ENCODE measurements at places on chromosomes 3 and 15.

DNA sequence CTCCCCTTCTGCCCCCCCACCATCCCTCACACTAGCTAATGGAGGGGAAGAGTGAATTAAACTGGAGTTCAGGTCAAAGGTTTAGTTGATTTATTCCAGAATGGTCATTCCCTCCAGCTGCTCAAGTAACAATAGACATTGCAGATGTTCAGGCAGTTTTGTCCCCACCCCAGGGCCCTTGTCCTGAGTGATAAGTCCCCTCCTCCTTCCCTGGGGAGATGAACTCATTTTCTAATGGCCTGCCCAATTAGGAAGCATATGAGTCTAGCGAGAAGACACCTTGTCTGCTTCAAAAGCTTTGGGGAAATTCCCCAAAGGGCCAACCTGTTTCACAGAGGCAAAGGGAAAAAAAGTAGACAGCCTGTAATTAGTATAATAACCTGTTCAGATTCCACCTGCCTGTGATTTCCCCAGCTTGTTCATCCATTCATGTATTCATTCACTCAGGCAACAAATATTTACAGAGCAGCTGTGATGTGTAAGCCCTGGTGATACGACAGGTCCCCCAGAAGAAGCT is 165.3 kb downstream of the SHQ1 start:
- no peaks in the 10 kb centered on the region for H3K36me3 ChIP-seq
- peaks cover 18% of the 10 kb centered on the region for H3K27me3 ChIP-seq
- no peak overlapping the region for H3K27ac ChIP-seq
- H3K4me1 ChIP-seq: peaks cover 3% of the 10 kb centered on the region
- DNase-seq: no peak

- H3K4me3 ChIP-seq: no peak overlapping the region
- no peaks in the 10 kb centered on the region for H3K4me1 ChIP-seq
- H3K27ac ChIP-seq: no peak overlapping the region
- no peak for DNase-seq
- H3K27me3 ChIP-seq: no peaks in the 10 kb centered on the region
- H3K36me3 ChIP-seq: no peaks in the 10 kb centered on the region
Observed at GRCh38 chr3:124685067-124685466, 45.2 kb upstream of the UMPS start.

GRCh38 chr3:187051724-187052366 is 87.5 kb downstream of the RPL39L start:
- H3K27me3 ChIP-seq: no peaks in the 10 kb centered on the region
- no peak overlapping the region for H3K27ac ChIP-seq

DNA sequence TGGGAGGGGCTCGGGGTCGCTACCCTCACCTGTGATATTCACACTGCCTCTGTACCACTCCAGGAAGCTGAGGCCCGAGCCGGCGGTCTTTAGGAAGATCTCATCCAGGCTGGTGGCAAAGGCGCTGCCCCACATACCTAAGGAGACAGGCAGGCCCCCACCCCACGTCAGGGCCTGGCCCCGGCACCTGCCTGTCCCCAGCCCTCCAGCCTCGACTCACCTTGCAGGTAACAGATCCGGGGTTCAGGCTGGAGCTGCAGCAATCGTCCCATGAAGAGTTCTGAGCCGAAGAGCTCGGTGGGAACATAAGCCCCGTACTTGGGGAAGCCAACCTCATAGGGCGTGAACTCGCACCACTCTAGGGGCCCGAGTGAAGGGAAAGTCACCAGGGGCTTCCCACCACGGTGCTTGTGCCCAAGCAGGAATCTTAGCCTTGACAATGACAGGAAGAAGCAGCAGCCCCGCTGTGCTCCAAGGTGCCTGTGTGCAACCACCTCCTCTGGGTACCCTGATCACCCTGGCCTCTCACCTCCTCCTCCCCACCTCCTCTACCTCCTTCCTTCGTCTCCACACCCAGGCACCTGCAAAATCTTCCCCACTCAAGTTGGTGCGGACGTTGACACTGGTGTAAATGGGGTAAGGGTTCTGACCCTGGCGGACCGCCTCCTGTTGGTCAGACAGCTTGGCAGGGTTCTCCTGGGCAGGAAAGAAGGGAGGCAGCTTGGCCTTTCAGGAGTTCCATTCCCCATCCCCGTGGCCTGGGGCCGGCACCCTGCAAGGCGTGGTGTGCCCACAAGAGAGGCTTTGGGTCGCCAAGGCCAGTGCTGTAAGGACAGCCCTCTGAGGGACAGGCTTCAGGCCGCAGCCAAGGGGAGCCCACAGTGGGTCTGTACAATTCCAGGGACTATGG is 10.6 kb downstream of the PLA2G4F start:
- H3K36me3 ChIP-seq: no peaks in the 10 kb centered on the region
- no peak overlapping the region for H3K27ac ChIP-seq

- no peaks in the 10 kb centered on the region for H3K4me1 ChIP-seq
- no peaks in the 10 kb centered on the region for H3K27me3 ChIP-seq
- H3K27ac ChIP-seq: no peak overlapping the region
- H3K4me3 ChIP-seq: no peak overlapping the region
Observed at GRCh38 chr3:58285334-58285733, 20.7 kb upstream of the RPP14 start.

DNA sequence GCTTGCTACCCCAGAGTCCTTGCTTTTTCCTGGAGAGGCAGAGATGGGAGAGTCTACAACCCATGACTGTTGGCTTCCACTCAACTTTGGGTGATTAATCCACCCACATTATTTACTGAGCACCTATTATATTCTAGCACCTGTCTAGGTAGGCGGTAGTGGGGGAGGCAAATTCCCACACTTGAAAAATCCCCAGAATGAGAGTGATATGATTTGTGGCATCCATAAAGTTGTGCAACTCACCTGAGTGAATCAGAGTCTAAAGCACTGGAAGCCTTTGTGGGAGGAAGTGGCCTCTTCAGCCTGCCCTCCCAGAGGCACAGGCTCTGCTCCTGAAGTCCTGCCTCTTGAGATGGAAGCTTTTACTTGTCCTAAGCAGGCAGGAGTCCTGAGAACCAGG is 40.4 kb upstream of the CTNNB1 start:
- no peaks in the 10 kb centered on the region for H3K36me3 ChIP-seq
- no peaks in the 10 kb centered on the region for H3K4me1 ChIP-seq
- no peak overlapping the region for H3K4me3 ChIP-seq
- no peaks in the 10 kb centered on the region for H3K27me3 ChIP-seq

DNA sequence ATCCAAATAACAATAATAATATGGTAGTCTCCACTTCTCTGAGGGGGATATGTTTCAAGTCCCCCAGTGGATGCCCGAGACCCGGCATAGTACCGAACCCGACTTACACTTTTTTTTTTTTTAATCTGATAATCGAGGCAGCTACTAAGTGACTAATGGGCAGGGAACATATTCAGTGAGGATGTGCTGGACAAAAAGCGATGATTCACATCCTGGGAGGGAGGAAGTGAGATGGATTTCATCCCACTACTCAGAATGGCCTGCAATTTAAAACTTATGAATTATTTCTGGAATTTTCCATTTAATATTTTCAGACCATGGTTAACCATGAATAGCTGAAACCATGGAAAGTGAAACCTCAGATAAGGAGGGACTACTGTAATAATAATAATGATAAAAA is 49.5 kb upstream of the SELENOK start:
- peak; percentile 62 for DNase-seq
- H3K36me3 ChIP-seq: no peaks in the 10 kb centered on the region
- peaks cover 7% of the 10 kb centered on the region for H3K4me1 ChIP-seq
- no peak overlapping the region for H3K4me3 ChIP-seq

GRCh38 chr3:134393074-134393473 is 18.8 kb upstream of the AMOTL2 start:
- H3K27ac ChIP-seq: no peak overlapping the region
- H3K27me3 ChIP-seq: no peaks in the 10 kb centered on the region
- H3K36me3 ChIP-seq: no peaks in the 10 kb centered on the region
- no peak overlapping the region for H3K4me3 ChIP-seq
- no peak for DNase-seq

GRCh38 chr3:143216709-143217182 is 97.2 kb downstream of the CHST2 start:
- peaks cover 5% of the 10 kb centered on the region for H3K27me3 ChIP-seq
- no peaks in the 10 kb centered on the region for H3K4me1 ChIP-seq
- H3K4me3 ChIP-seq: no peak overlapping the region
- H3K27ac ChIP-seq: no peak overlapping the region
- no peak for DNase-seq

DNA sequence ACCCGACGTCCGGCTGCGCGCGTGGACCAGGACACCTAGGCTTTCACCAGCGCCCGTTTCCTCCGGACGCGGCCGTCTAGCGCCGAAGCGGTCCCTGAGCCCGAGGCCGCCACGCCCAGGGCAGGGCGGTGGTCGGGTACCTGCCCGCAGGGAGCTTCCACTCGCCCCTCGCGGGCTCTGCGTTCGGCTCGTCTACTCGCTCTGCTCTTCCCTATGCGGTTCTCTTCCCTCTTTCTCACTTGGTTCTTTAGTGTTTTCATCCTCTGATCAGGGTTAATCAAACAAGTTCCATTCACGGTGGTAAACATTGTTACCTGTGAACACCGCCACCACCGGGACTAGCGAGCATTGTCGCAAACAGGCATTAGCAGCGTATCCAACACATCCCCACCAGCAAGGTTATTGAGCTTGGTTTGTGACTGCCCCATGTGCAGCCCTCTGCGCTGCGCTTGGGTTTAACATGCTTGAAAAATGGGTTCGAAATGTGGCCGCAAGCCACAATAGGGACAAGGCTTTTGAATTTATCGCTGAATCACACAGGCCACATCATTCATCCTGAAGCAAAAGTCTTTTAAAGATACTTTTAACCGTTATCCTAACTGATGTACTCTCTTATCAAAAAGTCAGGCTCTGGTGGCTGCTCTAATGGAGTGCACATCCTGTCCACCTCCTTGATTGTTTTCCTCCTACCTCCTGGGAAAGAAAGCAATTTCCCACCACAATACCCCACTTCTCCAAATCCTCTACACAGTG is 843 bp upstream of the CD47 start:
- H3K36me3 ChIP-seq: no peaks in the 10 kb centered on the region
- H3K4me1 ChIP-seq: peaks cover 14% of the 10 kb centered on the region
- H3K27me3 ChIP-seq: peaks cover 2% of the 10 kb centered on the region
- peak; percentile 16 for DNase-seq
- H3K4me3 ChIP-seq: peak overlapping the region; percentile 81

- H3K4me1 ChIP-seq: no peaks in the 10 kb centered on the region
- H3K27me3 ChIP-seq: no peaks in the 10 kb centered on the region
- no peaks in the 10 kb centered on the region for H3K36me3 ChIP-seq
- no peak overlapping the region for H3K4me3 ChIP-seq
Observed at GRCh38 chr15:80114114-80114513, 38.7 kb upstream of the FAH start.

DNA sequence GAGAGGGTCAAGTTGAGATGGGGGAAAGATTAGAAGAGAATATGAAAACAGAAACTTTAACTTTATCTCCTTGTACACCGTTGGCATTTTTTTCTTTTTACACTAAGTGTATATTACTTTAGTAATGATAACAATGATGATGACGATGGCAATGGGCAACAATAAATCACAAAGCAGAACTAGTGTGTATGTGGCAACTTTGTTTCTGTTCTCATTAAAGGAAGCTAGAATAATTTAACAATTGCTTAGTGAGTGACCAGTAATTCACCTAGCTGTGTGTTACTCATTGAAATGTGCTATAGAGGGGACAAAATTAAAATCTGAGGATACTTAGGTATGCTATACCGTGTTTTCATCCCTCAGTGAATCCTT is 318.5 kb upstream of the TBL1XR1 start:
- no peaks in the 10 kb centered on the region for H3K36me3 ChIP-seq
- H3K27me3 ChIP-seq: no peaks in the 10 kb centered on the region
- H3K27ac ChIP-seq: peak overlapping the region; percentile 49
- DNase-seq: no peak
- no peak overlapping the region for H3K4me3 ChIP-seq

GRCh38 chr3:62404321-62404720 is 31.0 kb upstream of the FEZF2 start:
- H3K4me1 ChIP-seq: no peaks in the 10 kb centered on the region
- H3K27me3 ChIP-seq: no peaks in the 10 kb centered on the region
- no peak for DNase-seq
- H3K27ac ChIP-seq: no peak overlapping the region

- H3K4me1 ChIP-seq: no peaks in the 10 kb centered on the region
- no peak overlapping the region for H3K27ac ChIP-seq
- no peak overlapping the region for H3K4me3 ChIP-seq
- no peaks in the 10 kb centered on the region for H3K36me3 ChIP-seq
Observed at GRCh38 chr3:124442463-124442862, 287.8 kb upstream of the UMPS start.

DNA sequence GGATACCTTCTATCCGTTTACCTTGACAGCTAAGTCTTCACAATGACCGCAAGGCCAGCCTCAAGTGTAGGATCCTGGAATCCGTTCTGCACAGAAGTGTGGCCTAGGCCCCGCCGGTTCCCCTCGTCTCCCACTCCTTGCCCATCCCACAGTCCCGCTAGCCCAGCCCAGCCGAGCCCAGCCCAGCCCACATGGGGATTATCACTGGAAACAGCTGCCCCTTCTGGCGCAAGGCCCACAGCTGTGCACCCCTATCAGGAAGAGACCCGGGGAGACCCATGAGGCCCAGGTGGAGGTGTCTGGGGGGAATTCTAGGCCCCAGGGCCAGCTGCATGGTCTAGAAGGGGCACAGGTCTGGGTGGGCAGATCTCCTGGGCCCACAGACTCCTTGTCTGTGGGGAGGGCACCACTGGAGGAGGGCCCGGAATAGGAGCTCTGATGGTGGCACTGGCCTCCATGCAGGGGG is 27.9 kb upstream of the KLF13 start:
- no peak overlapping the region for H3K4me3 ChIP-seq
- H3K36me3 ChIP-seq: no peaks in the 10 kb centered on the region
- peaks cover 11% of the 10 kb centered on the region for H3K27me3 ChIP-seq
- no peak for DNase-seq
- H3K27ac ChIP-seq: no peak overlapping the region

GRCh38 chr3:121836064-121836463 is 1.1 kb downstream of the EAF2 start:
- H3K27ac ChIP-seq: no peak overlapping the region
- peaks cover 4% of the 10 kb centered on the region for H3K4me1 ChIP-seq
- no peak for DNase-seq
- no peak overlapping the region for H3K4me3 ChIP-seq

- no peak within 1 kb of the TSS for H3K27ac ChIP-seq
- H3K4me1 ChIP-seq: no peaks in the 10 kb centered on the region
- H3K4me3 ChIP-seq: no peak within 1 kb of the TSS
- H3K27me3 ChIP-seq: peaks cover 39% of the 10 kb centered on the region
- no peak for DNase-seq
- H3K36me3 ChIP-seq: no peaks in the 10 kb centered on the region
Observed at GRCh38 chr3:184275961-184276910, at the start of gene ECE2. ECE2 (plus strand) TSS chr3:184276022; CDS start chr3:184276154, 132 bp downstream.

All from astrocyte (in vitro differentiated cells and primary cell).